ENCODE measurements at places on chromosomes 5 and 9.

- DNase-seq = no peak
These were observed 121.0 kb downstream of the NREP start for GRCh38 chr5:111635916-111636570.

GRCh38 chr5:17436350-17436749 is 61.7 kb upstream of the TAF11L2 start:
- DNase-seq = no peak

- DNase-seq = no peak
These were observed 268.2 kb downstream of the MAST4 start for GRCh38 chr5:66864240-66864884.

DNA sequence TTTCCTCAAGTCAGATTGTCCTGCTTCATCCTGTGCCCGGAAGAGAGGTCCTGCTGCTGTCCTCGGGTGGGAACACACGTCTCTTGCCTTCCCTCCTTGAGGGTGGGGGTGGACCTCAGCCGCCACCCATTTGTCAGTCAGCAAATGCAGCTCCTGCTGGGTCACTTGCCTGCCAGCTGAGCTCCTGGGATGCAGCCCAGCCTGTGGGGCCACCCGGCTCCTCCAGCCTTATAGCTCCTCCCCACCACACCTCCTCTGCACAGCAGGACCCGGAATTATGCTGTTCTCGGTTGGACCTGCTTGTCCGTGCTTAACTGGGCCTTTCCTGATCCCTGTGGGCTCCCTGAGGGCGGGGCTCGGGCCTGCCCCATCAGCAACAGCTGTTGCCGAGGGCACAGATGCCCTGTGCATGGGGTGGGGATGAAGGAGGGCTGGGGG is 52.7 kb downstream of the RXRA start:
- no peak for DNase-seq

GRCh38 chr9:109520475-109521132 is 22.5 kb upstream of the PTPN3 start:
- DNase-seq = peak; percentile 65

GRCh38 chr9:121261107-121261460 is 6.9 kb upstream of the GSN start:
- DNase-seq = no peak

DNA sequence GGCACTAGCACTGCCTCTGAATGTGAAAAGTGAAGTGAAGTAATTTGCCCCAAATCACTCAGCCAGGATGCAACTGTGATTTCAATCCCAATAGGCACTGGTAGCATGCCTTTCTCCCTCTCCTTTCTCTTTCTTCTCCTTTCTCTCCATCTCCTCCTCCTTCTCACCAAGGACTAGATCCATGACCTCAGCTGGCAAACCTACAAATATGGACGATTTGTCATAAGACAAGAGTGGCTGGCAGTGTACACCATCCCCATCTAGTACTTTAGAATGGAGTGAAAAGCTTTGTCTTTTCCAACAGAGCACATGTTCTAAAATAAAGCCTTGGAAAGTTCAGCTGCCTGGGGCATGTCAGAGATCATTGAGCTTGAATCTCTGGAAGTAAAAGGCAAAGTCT is 574.7 kb upstream of the CLINT1 start:
- no peak for DNase-seq

- no peak for DNase-seq
These were observed 17.7 kb upstream of the FTMT start for GRCh38 chr5:121834021-121834420.

GRCh38 chr5:108867656-108868055 is 120.0 kb downstream of the FER start:
- DNase-seq = no peak

DNA sequence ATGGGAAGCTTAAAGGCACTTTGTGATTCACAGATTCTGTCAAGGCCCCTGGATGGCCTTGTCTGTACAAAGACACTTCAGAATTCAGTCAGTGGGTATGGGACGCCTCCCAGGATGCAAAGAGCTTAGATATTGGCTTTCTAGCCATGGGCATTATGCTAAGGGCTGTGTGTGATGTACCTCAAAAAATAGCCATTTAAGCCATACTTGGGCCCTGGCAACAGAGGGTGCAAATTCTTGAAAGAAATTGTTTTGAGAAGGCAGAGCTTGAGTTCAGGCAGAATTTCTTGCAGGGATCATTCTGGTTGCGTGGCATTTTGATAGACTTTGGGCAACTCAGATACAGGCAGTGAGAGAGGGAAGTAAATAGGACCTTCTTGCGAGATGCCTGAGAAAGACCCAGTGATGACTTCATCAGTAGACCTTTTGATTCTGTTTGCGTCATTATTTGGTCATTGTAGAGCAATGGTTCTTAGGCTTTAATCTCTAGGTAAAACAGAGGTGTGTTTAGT is 3.9 kb downstream of the CYFIP2 start:
- no peak for DNase-seq

GRCh38 chr5:135266975-135267374 is 132.1 kb downstream of the MACROH2A1 start:
- no peak for DNase-seq

GRCh38 chr5:84181093-84181492 is 203.6 kb downstream of the EDIL3 start:
- no peak for DNase-seq

- no peak for DNase-seq
These were observed 52.4 kb upstream of the PSD2 start for GRCh38 chr5:139743001-139743771.

DNA sequence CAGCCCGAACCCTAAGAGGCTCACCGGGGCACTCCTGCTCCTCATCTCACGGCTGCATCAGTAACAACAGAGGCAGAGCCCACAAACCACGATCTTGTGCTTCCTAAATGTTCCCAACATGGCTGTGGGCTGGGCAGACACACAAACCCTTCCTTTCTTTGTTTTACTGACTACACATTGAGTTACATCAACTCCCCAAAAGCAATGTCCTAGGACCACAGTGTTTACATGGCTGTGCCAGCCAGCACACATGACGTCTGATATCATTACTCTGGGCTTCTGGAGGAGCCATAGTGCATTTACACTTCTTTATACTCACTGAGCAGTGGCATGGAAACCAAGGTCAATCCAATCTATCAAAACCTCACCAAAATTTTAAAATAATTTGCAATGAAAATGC is 101.4 kb downstream of the LHFPL2 start:
- DNase-seq = no peak

- no peak for DNase-seq
These were observed 178.8 kb upstream of the NREP start for GRCh38 chr5:111935835-111936234.

DNA sequence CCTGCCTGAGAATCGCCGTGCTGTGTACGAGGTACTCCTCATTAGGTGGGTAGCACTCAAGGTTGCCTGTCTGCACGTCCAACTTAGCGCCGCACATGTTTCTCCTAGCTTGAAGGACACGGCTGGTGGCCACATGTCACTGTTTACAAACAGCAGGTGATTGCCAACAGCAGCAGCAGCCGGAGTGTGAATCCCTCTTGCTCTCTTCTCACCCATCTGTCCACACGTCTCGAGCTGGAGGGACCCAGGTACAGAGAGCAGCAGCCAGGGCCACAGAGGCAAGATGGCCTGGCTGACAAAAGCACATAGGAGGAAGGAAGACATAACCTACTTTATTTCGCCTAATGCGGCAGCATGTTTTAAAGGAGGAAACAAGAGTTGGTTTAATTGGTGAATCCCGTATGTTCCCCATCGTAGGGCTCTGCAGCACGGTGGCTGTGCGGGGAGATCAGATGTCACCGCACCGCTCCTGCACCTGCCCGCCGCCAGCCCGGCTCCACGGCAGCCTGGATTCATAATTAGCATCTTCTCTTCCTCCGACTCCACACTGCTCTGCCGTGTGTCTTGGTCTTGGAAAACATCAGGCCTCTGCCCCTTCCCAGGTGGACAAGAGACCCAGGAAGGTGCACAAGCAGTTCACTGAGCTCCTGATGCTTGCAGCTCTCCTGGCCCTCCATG is 201.6 kb upstream of the IRX1 start:
- DNase-seq = no peak

- no peak for DNase-seq
These were observed 546.3 kb downstream of the EBF1 start for GRCh38 chr5:158553195-158553961.

DNA sequence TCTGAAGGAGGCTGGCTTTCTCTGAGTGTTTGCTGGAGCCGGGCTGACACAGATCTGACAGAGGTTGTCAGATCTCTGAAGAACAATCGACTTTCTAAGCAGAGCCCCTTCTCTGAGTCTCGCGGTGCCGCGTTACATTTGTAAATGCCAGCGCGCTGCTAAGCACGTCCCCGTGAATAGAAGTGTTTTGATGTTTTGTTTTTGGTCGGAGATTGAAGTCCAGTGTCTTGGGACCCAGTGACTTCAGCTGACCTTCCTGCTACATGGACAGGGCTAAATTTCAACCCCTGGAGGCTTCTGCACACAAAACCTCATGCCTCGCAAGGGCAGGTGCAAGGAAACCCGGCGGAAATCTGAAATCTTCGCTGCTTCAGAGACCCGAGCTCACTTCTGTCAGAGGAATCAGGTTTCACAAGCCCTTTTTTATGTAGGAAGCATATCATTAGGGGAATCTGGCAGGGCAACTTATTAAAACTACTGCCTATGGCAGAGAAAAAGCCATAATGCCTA is 27.2 kb downstream of the NEUROG1 start:
- DNase-seq = no peak

GRCh38 chr5:58912116-58912515 is 329.2 kb downstream of the RAB3C start:
- DNase-seq = no peak

GRCh38 chr9:38687389-38687842 is 32.5 kb downstream of the FAM240B start:
- peak; percentile 40 for DNase-seq

- no peak for DNase-seq
These were observed 24.4 kb upstream of the VDAC1 start for GRCh38 chr5:134029156-134029555.

DNA sequence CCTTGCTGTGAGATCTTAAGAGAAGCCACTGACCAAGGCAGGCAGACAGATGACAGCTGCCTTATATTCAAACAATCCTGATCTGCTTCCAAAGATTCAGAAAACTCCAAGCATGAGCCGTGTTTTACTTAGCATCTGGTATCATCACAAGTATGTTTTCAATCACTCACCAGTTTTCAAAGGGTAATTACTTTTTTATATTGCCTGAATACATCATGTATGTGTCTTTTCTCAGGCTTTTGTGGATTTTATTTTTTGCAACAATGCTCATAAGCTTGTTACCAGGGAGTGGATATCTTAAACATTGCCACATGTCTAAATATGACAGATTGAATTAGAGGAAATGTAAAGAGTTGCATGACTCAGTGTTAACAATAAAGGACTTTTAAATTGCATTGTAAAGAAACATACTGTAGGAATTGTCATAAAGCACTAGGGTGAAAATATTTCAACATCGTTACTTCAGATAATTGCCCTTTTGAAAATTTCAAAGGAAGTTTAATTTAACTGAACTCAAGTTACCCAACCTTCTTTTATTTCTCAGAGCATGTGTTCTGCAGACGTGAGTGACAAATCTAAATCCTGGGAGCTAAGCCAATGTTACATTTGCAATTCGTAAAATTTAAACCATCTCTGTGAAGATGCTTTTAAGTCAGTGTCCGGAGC is 326.1 kb downstream of the PLK2 start:
- no peak for DNase-seq

DNA sequence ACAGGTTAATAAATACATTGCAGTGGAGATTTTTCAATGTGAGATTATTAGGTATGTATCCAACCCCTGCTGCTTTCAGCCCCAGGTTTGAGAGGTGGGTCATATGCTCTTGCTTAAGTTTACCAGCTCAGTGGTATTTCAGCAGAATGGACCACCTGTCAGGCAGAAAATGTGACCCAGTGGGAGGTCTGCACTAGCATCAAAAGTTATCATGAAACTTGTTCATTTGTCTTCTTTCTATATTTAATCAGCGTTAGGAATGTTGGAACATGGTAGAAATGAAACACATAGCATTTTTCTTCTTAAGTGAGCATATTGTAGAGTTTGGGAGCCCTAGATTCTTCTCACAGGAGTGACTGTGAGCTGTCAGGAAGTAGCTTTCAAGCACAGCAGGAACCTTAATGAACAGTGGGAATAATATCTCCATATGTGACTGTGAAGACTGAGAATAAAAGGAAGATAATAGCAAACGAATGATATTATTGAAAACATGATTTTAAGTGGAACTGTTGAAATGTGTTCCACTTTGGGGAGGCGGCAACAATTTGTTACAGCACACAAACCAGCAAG is 596.9 kb upstream of the CDH6 start:
- DNase-seq = no peak

- DNase-seq = no peak
These were observed 26.3 kb downstream of the GSN start for GRCh38 chr9:121294151-121294743.

- no peak for DNase-seq
These were observed 107.3 kb downstream of the ZNF608 start for GRCh38 chr5:124639095-124639665.

- no peak for DNase-seq
These were observed 74.1 kb upstream of the FSD1L start for GRCh38 chr9:105373723-105374122.

- no peak for DNase-seq
These were observed 89.6 kb upstream of the SGCD start for GRCh38 chr5:156237361-156237760.

GRCh38 chr9:136081826-136082495 is 13.1 kb downstream of the NACC2 start:
- no peak for DNase-seq

DNA sequence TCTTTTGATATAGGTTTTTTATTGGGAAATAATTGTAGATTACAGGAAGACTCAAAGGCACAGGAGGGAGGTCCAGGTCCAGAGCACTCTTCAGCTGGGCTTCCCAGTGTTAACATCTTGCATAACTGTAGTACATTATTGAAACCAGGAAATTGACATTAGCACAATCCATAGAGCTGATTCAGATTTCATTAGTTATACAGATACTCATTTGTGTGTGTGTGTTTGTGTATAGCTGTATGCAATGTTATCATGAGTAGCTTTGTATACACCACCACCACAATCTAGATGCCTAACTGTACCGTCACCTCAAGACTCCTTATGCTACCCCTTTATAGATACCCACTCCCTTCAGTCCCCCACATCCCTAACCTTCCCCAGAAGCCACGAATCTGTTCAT is 47.9 kb downstream of the SLC36A1 start:
- DNase-seq = no peak

- no peak for DNase-seq
These were observed 448.4 kb upstream of the TLE4 start for GRCh38 chr9:79123415-79123814.

- no peak for DNase-seq
These were observed at the start of gene ADAMTS19 for GRCh38 chr5:129459777-129460671. Gene ADAMTS19, plus strand, starts transcription at chr5:129460298. Its CDS starts 94 bp downstream, at chr5:129460392.

DNA sequence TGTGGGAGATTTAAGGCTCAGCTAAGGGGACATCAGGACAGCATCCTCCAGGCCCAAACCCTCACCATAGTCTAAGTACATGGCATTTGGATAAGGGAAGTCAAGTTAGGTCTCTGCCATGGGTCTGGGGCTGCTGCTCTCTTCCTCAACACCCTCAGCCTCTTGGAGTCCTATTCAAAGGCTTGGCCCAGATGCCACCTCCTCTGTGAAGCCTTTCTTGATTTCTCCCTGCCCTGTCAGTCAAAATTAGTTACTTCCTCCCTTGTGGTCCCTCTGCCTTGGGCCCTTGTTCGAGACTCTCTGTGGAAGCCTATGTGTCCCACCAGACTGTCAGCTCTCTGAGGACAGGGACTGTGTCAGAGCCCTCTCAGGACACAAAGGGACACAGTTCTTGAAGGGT is 17.7 kb upstream of the DAB2IP start:
- no peak for DNase-seq

- no peak for DNase-seq
These were observed 57.2 kb downstream of the WDR70 start for GRCh38 chr5:37436146-37436934.

Data from breast epithelium (tissue), 4 donors.